ENCODE measurements at places on chromosomes 12 and 14.

DNA sequence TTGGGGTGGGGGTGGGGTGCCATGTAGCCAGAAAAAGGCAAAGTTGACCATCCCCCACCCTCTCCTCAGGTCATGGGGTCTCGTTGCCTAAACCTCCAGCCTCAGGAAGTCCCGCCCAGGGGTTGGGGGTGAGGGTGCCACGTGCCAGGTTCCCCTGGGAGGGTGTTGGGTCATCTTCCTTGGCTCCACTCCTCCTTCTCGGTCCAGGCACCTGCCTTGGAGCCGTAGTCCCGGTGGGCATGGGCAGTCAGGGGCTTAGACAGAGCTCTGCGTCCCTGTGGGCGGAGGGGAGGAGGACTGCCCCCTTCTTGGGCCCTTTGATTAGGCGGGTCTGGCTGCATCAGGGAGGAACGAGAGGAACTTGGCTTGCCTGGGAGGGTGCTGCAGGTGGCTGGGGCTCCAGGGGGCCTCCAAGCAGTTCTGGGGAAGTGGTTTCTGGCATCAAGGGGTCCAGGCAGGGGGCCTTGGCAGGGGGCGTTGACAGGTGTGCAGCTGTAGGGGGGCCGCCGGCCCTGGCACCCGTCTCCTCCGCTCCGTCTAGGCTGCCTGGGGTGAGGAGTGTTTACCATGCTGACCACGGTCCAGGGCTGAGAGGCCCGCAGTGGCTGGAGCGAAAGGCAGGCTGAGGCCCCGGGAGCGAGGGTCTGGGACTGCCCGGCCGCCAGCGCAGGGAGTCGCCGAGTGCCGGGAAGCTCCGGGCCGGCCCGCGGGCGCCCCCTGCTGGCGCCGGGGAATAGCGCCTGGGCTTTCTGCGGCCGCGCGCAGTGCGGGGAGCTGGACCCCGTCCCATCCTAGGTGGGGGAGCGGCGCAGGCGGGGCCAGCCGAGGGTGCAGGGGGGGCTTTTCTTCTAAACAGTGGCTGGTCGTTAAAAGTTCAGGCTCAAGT, 7.9 kb downstream of the SETD1B start:
- DNase-seq = peak; percentile 85

- DNase-seq = no peak
Observed at GRCh38 chr12:65259501-65259900, 19.0 kb upstream of the MSRB3 start.

DNA sequence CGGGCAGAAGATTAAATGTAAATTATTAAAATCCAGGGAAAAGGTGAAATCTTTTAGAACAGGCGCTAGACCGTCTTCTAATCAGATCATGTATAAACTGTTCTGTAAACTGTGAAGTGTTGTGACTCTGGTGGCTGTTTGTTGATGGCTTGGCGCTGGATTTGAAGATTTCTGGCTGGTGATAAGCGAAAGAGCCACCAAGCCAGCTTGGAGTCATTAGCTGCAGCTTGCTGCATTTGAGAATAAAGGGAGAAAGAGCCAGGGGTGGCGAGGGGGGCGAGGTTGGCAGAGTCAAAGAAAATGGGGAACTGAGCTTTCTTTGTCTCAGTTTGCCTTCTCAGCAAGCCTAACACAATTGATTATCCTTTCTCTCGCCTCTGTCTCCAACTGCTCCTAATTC, 8.0 kb downstream of the SYNDIG1L start:
- DNase-seq = no peak

DNA sequence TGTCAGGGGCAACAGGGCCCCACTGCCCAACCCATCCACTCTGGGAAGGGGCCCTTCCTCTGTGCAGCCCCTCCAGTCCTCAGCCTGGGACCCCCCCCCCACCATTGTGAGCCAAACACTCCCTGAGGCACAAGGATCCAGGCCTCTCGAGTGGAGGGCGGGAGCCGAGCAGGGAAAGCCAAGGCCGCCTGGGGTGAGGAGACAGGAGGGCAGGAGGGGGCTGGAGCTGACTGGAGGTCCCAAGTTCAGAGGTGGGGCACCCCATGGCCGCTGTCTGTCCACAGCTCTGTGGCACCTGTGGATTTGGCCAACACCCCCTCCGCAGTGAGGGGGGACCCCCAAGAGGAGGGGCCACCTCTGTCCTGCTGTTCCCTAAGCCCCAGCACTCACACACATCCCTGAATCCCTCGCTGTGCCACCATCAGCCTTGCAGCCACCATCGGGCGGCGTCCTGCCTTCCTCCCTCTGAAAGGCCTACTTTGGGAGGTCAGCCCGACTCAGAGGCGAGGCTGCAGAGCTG, 25.4 kb upstream of the C14orf180 start:
- DNase-seq = no peak

DNA sequence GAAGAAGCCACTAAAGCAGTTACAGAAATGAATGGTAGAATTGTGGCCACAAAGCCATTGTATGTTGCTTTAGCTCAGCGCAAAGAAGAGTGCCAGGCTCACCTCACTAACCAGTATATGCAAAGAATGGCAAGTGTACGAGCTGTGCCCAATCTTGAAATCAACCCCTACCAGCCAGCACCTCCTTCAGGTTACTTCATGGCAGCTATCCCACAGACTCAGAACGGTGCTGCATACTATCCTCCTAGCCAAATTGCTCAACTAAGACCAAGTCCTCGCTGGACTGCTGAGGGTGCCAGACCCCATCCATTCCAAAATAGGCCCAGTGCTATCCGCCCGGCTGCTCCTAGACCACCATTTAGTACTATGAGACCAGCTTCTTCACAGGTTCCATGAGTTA, 21.5 kb upstream of the SRGAP1 start:
- no peak for DNase-seq

DNA sequence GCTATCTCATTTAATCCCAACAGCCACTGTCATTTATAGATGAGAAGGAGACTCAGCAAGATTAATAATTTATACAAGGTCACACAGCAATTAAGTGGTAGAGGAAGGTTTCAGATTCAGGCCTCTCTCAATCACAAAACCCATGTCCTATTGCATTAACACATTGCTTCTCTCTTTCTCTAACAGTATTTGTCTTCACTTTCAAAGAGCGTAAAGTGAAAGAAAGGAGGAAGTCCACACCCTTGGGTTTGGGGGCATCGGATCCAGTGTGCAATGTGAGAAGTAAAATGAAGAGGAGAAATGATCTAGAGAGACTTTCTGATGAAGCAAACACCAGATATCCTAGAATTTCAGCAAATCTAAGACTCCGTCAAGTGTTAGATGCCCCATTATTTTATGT, 7.0 kb upstream of the VRK1 start:
- no peak for DNase-seq

GRCh38 chr12:11746940-11747716, 97.7 kb downstream of the ETV6 start:
- no peak for DNase-seq

GRCh38 chr14:20247646-20248246, 8.7 kb downstream of the OR11H4 start:
- peak; percentile 38 for DNase-seq

- DNase-seq = no peak
Observed at GRCh38 chr14:99272632-99272898, 568 bp upstream of the BCL11B start.

DNA sequence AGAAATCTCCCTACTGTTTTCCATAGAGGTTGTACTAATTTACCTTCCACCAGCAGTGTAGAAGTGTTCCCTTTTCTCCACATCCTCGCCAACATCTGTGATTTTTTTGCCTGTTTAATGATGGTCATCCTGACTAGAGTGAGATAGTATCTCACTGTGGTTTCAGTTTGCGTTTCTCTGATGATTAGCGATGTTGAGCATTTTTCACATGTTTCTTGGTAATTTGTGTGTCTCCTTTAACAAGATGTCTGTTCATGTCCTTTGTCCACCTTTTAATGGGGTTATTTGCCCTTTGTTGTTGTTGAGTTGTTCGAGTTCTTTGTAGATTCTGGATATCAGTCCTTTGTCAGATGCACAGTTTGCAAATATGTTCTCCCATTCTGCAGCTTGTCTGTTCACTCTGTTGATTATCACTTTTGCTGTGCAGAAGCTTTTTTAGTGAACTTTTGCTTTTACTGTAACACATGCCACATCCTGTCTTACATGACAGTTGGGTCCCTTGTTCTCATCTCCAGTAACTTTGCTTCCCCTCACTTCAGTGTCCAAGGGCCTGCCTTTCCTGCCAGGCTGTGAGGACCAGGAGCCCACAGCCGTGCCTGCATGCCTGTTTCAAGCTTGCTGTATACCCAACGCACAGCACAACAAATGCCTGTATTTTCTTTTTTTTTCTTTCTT, 64.9 kb downstream of the SPRING1 start:
- DNase-seq = no peak

Data from NCI-H69 (cell line).